ENCODE measurements at places on chromosomes 12 and 14.

DNA sequence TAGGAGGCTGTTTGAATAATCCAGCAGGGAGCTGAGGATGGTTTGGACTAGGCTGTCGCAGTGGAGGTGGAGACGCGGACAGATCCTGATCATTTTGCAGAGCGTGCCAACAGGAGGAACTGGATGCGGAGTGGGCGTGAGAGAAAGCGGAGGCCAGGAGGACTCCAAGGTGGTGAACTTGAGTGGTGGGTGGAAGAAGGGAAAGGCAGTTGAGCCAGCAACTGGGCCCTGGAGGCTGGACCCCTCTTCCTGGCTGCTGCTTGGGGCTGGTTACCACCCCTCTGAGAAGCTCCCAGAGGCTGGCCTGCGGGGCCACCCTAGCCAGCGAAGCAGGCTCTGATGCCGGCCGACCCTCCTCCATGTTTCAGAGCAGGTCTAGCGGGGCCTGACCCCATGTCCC lies 56.8 kb upstream of the KCNA1 start:
- DNase-seq, result no peak

GRCh38 chr14:99675382-99675835 lies 8.7 kb upstream of the CYP46A1 start:
- no peak for DNase-seq

DNA sequence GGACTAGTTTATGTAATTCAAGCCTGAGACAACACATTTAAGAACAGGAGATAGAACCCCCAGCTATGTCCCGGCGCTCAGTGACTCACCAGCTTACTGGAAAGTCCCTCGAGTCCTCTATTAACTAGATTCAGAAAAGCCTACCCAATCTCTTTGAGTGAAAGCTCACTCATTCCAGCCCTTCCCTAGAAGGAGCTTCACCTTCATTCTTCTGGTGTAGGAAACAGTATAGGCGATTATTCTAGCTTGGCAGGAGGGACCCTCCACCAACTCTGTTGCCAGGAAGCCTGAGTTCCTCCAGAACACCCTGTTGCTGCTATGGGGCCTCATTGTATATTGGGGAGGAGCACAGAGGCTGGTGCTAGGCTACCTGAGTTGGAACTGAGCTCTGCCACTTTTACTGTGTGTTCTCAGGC lies 57.2 kb upstream of the AEBP2 start:
- DNase-seq, result no peak

GRCh38 chr14:24885410-24885913 lies 164.5 kb downstream of the STXBP6 start:
- no peak for DNase-seq

DNA sequence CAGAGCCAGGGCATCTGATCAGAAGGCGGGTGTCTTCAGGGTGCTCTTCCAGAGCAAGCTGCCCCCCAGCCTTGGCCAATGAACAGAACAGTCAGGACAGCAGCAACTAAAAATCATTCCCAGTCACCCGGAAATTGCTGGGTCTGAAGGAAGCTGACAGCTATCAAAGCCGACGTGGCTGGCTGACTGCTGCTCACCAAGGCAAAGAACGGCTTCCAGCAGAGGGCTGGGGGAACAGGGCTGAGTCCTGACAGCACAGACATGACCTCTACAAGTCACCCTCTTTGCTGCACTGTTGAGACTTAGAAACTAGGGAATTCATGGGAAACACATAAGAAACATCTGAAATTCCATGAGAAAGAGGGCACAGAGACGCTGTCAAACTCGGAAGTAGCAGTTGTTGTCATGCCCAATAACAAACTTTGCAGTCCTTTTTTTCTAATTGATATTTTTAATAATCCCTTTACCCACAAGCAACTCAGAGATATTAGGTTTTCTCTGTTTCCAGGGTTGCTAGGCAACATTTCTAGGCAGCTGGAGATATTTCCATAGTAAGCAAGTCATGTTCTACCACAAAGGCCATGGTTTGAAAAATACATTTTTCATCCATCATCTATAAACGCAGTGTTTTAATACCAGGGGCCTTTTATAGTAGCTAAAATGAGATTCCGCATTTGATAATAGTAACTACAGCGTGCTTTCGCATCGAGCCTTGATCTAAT lies 365.2 kb downstream of the SEC23A start:
- no peak for DNase-seq

DNA sequence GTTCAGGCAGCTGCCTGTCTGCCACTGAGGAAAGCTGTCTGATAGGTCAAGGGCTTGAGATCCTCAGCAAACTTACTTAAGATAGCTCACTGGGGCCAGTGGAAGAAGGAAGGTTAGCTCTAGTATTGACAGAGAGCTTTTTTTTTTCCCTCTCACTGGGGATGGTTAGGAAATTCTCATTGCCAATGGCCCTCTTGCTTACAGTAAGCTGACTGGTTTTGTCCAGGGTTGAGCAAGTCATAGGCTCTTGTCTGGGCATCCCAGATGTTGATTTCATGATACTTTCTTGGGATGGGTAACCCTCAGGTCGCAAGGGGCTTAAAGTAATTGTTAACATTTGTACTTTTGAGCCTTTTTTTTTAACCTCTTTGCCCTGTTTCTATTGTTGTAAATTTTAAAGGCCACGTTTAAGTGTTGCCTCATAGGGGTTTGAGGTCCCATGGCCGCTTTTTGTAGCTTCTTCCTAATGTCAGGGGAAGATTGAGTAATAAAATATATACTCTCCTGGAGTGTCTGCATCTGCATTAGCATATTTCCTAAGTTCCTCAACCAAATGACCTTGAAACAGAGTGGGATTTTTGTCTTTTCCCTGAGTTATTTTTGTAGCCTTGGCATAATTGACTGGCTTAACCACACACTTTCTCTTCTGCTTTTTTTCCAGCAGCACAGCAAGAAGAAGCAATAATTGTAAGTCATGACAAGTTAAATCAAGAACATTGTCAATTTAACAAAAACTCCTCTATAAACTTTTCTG lies 716.0 kb downstream of the LRFN5 start:
- no peak for DNase-seq

DNA sequence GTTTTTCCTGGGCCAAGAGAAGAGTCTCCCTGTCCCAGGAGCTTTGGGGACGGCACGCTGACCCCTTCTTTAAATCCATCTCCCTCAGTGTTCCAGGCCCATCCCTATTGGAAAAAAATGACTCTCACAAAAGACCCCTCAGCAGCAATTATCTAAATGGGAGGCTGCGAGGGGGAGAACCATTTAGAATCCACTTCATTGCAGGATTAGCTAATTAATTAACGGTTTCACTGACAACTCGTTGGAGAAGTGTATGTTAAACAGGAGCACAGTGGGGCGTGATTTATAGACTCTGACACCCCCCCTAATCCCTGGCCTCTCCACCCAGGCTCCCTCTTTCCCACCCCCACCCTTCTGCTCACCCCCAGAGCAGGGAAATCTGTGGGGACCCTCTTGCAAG lies 162.8 kb upstream of the LHX5 start:
- no peak for DNase-seq

DNA sequence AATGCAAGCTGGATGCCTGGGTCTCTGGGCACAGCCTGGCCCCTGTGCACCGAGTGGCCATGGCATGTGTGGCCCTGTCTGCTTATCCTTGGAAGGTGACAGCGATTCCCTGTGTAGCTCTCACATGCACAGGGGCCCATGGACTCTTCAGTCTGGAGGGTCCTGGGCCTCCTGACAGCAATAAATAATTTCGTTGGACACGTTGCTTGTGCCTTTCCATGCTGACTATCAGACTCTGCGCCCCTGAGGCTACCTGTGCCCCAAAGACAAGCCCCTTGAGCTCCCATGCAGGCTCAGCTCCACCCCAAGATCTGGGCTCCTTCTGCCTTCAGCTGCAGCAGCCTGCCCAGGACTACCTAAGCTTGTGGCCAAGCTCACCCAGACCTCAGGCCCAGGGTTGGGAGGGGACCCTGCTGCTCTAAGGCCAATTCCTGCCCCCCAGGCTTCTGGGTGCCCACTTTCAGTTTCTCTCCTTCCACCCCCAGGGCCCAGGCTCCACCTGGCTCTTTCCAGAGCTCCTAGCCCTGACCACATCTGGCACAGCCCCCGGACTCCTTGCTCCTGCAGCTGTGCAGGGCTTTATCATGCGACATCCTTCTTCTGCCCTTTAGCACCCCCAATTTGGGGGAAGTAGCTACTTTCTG lies 11.8 kb downstream of the SERPINA3 start:
- DNase-seq, result no peak

DNA sequence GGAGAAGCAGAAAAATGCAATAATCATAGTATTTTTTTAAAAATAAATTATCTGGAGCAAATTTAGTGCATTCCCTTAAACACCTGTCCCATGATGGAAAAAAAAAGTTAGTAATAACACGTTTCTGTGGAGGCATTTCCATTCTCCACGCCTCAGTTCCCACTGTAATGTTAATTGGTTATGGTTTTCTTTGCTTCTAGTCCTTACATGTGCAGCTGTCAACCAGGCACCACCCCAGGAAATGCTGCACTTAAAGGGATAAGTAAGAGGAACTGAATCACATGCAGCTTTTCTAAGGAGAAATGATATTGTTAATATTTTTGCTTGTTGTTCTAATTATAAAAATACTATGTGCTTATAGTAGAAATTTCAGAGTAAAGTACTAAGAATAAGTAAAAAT lies 240.3 kb downstream of the ZFP36L1 start:
- no peak for DNase-seq

DNA sequence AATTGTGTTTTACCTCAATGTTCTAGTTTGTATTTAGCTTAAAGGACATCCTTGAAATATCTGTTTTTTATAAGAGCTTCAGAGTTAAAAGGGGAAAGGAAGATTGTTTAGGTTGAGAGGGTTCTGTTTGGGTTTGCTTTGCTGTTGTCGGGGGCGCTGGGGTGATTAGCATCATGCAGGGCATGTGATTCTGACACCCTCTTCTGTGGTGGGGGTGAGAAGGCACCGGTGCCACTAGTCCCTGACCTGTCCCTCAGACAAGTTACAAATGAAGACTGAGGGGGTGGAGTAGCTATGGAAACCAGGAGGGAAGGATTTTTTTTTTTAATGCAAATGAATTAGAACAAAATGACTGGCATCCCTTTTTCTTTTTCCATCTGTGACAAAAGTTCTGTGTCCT lies 291.3 kb downstream of the RPAP3 start:
- no peak for DNase-seq

GRCh38 chr14:102998393-102998792 lies 59.0 kb downstream of the CDC42BPB start:
- DNase-seq, result no peak

DNA sequence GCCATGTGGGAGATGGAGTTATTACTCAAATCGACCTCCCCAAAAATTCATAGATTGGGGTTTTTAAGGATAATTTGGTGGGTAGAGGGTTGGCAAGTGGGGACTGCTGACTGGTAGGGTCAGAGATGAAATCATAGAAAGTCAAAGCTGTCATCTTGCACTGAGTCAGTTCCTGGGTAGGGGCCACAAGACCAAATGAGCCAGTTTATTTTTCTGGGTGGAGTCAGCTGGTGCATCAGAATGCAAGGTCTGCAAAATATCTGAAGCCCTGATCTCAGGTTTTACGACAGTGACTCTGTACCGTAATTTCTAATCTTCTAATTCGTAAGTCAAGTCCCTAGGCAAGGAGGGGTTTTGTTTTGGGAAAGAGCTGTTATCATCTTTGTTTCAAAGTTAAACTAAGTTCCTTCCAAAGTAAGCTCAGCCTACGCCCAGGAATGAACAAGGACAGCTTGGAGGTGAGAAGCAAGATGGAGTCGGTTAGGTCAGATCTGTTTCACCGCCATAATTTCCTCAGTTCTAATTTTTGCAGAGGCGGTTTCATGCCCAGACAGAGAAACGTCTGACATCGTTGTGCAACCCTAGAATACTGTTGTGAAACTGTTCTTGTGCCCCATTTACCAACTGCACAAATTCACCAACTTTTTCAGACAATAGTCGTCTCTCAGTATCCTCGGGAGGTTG lies 104.5 kb upstream of the SFSWAP start:
- no peak for DNase-seq

DNA sequence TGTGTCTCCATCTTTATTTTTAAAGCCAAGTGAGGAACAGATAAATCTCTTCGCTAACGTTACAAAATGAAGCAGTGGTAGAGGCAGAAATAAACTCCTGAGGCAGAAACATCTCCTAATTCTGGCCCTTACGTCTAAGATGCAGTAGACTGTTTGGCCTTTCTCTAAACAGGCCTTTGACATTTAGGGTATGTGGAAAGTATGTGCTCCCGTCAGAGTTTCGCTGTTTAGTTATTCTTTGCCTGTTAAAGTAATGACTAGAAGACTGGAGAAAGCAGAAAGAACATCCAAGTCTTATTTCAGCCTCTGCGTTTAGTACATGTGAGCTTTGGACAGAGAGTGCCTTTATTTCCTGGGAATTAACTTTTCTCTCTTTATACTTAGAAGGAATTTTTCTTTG lies 216.6 kb downstream of the RAD51B start:
- no peak for DNase-seq

DNA sequence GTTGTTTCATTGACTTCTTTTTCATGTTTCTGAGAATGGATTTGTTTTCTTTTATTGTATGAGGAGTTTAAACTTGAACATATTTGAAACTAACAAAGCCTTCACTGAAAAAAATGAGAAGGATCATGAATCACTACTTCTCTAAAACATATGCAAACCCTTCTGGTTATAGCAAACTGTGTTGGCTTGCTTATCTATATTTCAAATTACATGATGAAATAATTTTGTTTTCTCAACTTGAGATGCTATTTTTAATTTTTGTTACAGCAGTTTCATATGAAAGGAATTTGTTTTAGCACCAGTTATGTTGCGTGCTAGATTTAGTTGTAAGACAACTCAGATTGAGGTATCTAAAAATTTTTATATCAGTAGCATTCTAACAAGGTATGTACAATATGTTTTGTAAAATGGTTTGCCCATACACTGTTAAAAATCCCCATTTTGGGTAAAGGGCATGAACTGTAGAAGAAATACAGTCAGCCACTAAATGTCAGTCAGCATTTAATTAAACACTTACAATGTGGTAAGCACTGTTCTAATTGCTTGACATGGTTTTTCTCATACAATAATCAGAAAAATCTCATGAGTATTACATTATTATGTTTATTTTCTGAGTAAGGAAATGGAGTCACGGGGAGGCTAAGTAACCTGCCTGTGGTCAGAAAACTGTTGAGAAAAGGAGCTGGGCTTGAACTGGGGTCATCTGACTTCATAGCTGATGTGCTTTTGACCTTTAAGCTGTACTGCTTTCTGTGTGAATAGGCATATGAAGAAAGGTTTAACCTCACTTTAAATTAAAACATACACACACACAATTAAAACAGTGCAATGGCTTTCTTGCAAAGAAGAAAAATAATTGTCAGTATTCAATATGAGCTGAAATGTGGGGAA lies 105.7 kb downstream of the PLEKHA5 start:
- DNase-seq, result no peak

DNA sequence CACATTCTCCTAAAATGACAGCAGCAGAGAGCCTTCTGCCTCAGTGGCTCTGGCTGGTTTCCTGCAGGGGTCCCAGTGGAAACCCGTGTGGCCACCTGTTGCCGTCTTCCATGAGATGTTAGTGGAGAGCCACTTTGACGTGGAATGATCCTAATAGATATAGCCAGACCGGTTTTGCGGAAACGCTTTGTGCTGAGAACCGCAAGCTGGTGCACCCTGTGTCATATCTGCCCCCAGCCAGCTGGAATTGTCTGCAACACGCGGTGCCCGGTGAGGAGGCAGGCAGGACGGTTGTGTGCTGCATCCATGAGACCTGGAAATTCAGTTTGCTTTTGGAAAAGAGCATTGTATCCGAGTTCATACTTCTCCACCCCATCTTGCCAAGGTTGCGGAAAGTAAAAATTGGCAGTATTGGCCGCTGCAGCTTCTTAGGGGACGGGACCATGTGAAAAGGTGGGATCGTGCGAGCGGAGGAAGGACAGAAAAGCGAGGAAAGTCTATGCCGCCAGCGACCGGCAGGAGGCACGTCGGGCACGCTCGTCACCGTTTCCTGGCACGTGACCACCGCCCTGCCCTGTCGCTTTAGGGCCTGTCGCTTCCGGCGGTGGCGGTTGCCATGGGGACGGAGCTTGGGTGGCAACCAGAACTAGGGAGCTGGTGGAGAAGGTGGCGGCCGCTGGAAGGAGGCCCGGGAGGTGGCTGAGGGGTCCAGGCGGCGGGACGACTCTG lies at the start of gene CFAP251:
CFAP251 (plus strand) TSS at position 643 of the 729 bp plus-strand sequence. CDS start 2,714 bp downstream, outside the sequence.
- DNase-seq, result peak; percentile 97
